CD4-positive, alpha-beta T cell treated with Interferon alpha-2 for 1 hour (primary cell): ENCODE measurements at places on chromosomes 3 and 15.

- no peak for DNase-seq
Measured at GRCh38 chr3:188397766-188398705, 244.1 kb downstream of the LPP start.

DNA sequence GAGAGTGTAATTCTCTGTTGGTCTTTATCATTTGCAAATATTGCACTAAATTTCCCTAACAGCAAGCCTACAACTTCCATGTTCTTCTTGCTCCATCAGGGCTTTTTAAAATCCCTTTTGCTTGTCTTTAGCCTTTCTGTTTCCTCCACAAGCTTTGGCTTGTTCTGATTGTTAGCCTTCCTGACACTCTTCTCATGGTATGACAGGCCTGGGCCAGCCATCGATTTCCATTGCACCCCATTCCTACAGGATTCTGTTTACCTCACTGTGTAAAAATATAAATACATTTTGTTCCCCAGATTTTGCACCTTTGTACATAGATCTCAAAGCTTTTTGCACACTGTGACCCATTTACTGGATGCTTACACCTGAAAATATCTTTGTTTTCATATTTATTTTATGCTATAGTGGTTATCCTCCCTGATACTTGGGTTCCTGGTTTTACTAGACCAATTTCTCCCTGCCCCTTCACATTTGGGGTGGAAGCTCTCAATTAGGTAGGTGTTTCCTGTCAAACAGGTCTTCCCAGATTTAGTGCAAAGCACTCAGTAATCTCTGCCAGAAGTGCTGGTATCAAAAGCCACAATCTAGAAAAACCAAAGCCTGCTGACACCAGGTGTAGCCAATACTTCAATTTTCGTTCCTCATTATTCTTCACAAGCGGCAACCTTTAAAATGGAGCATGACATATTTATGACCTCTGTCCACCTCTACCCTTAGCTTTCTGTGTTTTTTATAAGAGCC lies 57.9 kb upstream of the PPP2R3A start:
- DNase-seq, result no peak

DNA sequence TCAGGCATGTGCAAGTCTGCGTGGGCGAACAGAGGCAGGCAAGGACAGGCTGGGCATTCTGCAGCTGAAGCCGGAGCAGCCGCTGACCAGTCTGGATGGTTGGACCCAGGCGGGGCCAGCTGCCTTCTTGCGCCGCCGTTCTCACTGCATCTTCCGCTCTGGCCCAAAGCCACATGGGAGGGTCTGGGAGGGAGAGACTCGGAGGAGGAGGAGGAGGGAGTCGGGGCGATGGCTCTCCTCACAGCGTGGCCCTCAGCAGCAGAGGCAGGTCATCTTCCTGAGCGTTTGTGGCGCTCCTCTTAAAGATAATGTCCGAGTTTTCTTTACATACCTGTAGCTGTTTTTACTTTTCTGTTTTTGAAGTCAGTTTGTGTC lies 5.9 kb downstream of the CLK3 start:
- DNase-seq, result no peak

DNA sequence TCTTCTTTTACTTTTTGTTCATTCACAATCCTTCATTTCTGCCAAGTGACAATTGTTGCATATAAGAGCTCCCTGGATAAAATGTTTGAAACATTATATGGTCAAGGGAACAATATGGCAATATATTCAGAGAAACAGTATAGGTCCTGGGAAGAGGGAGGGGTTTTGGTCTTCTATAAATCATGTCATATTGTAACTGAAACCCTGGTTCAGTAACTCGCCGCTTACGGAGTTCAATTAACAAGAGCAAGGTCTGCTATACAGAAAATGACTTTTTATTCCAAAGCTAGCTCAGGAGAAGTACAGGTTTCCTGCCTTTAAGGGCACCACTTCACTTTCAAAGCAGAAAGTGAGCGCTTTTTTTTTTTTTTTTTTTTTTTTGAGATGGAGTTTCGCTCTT lies 522.1 kb upstream of the TGFBR2 start:
- no peak for DNase-seq

- DNase-seq, result no peak
Measured at GRCh38 chr15:42632105-42632675, 56.8 kb downstream of the STARD9 start.

- DNase-seq, result no peak
Measured at GRCh38 chr3:171643681-171644080, 166.6 kb downstream of the PLD1 start.

- DNase-seq, result no peak
Measured at GRCh38 chr3:171163101-171164066, 136.9 kb upstream of the SLC2A2 start.

- DNase-seq, result no peak
Measured at GRCh38 chr3:161347726-161348125, 23.6 kb downstream of the SPTSSB start.

DNA sequence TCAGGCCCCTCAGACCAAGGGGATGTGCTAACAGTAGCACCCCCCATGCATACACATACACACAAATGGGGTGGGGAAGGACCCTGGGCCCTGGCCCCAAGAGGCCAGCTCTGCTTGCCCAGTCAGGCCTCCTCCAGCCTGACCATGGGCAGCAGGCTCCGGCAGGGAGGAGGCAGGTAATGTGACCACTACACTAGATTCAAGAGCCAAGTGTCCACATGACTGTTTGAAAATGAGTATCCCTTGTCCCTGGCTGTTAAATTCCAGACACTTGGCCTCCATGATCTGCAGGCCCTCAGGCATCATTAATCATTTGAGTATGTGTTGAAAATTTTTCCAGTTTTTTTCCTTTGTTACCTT lies 13.9 kb upstream of the GNAI2 start:
- DNase-seq, result no peak

GRCh38 chr3:162130582-162130981 lies 634.0 kb downstream of the OTOL1 start:
- no peak for DNase-seq

DNA sequence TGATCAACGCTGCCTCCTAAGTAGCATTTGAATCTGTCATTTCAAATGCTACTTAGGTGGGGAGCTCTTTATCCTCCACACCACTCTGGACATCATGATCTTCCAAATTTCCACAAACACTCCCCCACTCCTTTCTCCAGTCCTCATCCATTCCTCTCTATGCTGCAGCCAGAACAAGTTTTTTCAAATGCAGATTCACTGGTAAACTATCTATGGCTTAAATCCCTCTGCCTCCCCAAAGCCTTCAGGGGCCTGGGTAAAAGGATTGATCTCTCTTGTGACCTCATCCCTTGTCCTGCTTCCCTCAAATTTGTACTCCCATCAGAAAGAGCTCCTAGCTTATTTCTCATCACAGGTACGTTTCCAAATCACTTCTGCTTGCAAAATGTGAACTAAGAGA lies 1.3 kb upstream of the AEN start:
- no peak for DNase-seq

- DNase-seq, result no peak
Measured at GRCh38 chr3:157533298-157534070, 30.3 kb upstream of the VEPH1 start.

DNA sequence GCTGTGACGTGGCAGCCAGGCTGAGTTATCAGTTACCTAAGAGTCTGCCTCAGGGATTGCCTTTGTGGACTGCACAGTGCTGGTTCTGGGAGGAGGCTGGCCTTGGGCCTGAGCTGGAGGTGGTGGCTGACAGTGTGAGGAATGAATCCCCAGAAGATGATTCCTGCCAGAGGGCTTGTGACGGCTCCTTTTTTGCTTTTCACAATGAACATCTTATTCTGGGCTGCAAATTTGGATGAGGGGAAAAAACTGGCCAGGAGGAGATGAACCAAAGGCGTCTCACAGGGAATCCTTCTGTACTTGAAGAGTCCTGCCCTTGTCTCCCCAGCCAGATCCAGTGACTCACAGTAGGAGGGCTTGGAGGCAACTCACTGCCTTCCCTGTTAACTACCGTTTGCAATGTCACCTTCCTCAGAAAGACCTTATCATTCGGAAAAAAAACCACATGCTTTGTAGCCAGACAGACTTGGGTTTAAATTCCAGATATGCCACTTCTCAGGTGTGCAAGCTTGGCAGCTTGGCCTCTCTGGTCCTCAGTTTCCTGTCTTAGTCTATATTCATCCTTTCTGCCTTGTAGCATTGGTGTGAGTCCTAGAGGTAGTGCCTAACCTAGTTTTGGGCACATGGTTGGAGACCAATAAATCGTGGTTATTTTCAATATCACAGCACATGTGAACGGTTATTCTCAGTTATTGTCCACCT lies 19.1 kb downstream of the ST6GAL1 start:
- no peak for DNase-seq

DNA sequence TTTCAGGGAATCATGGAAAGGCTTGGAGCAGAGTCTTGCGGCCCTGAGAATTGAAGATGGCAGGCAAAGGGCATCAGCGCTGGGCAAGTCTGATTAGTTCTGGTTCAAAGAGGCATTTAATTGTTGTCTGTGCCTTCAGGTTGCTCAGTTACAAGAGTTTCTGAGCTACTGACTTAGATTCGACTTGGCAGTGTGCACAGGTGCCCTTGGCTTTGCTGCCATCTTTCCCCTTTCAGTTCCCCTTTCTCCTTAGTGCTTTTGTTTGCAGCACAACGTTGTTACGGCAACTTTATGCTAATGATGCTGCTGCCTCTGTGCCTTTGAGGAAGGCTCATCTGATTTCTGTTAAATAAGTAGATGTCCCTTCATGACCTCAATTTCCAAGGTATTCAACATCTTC lies 12.5 kb downstream of the P2RY14 start:
- peak; percentile 86 for DNase-seq

DNA sequence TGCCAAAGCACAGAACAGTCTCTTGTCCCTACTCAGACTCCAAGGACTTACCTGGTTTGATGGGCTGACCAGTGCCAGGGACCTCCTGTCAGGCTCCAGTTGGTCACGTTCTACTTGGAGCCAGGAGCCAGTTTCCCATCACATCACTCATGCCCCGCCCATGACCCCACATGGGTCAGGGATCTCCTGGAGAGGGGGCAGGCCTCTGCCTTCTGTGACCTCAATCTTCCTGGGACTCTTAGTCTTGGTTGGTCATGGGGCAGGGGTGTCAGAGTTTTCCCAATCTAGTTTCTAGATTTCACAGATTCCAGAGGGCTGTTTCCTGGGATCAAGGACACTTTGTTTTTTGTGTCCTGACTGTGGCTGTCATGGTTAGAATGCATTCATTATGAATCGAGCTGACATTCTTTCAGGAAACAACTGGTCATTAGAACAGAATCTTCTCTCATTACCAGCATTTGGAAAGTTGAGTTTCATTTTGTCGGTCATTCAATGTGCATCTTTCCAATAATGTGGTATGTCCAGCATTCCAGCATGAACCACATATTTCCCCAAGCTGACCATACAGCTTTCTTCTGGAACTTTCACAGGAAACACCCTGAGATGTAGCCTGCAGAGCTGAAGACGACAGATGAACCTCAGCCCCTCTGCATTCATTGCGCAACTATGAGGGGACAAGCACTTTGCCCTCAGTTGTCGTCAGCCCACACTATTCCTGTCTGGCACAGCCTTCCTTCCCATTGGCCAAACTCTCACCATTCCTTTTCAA lies 19.8 kb downstream of the CYP19A1 start:
- DNase-seq, result no peak

GRCh38 chr3:23183731-23184130 lies 19.4 kb upstream of the UBE2E2 start:
- DNase-seq, result no peak

DNA sequence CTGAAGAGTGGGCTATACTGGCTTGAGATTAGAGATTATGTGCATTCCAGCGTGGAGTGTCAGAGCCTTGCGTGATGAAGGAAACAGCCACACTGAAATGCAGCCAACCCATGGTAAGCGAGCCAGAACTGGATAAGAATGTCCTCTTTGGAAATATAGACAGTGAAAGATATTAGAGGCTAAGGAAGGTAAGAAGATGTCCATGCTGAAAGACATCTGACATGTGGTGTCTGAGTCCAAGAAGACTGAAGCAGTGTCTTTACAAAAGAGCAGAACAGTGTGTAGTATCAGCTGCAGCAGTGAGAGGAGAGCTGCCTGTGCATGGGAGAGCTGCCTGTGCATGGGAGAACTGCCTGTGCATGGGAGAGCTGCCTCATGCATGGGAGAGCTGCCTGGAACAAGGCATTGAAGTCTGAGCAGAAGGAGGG lies 672.2 kb downstream of the DIPK2A start:
- no peak for DNase-seq

DNA sequence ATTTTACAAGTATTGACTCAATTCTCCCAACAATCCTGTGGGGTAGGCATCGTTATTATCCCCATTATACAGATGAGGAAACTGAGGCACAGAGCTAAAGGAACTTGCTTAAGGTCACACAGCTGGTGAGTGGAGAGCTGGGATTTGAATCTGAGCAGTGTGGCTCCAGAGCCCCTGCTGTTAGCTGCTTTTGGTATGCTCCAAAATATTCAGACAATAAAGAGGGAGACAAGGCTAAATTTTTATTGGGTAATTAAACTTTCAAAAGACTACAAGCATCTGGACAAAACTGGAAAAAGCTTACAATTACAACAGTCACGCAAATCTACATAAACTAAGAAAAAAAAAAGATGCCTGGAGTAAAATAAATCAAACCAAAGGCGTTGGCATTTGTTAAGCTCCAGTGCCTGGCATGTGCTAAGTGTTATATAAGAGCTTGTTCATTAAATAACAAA lies 27.7 kb downstream of the CCDC13 start:
- DNase-seq, result no peak

DNA sequence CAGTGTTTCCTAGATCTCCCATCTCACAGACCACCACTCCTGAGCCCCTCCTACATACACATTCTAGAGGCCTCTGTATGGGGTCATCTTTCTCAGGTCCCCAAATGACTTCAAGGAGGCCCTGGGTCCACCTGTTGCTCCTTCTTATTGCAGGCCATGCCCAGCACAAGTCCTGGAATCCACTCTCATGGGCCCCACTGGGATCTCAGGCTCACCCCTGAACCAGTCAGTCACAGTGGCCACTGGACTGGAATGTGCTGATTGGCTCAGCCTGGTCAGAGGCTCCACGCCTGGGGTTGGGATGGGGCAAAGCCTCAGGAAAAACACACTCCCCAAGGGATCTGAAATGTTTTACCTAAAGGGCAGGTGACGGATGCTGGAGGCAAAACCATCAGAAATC lies 55.7 kb downstream of the SPSB4 start:
- no peak for DNase-seq

- no peak for DNase-seq
Measured at GRCh38 chr3:35393901-35394799, 245.2 kb upstream of the ARPP21 start.

- no peak for DNase-seq
Measured at GRCh38 chr3:134029734-134030378, at the start of gene SLCO2A1. Gene SLCO2A1 (minus strand): TSS chr3:134029925. CDS start chr3:134029802, 123 bp downstream.

GRCh38 chr3:130839813-130840212 lies 54.1 kb upstream of the ATP2C1 start:
- no peak for DNase-seq

DNA sequence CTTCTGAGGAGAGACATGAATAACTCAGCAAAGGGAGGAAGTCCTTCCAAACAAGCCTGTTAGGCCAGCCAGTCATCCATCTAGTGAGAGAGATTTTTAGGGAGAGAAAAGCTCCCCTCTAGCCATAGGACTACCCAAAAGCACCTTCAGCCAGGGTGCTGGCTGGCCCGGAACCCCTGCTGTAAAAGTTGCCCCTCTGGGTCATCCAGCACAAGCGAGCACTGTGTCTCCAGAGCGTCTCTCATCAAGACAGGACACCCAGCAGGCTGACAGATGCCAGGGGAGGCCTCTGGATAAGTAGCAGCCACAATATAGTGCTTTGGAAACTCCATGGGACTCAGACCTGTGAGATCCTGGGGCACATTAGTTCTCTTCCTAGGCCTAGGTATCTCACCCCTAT lies 24.5 kb downstream of the ANXA2 start:
- DNase-seq, result no peak
